Posterior vena cava (tissue), 2 donors: ENCODE measurements at places on chromosomes 6 and 20.

GRCh38 chr6:146028252-146028795 lies 538 bp upstream of the GRM1 start:
- DNase-seq, result peak; percentile 89

DNA sequence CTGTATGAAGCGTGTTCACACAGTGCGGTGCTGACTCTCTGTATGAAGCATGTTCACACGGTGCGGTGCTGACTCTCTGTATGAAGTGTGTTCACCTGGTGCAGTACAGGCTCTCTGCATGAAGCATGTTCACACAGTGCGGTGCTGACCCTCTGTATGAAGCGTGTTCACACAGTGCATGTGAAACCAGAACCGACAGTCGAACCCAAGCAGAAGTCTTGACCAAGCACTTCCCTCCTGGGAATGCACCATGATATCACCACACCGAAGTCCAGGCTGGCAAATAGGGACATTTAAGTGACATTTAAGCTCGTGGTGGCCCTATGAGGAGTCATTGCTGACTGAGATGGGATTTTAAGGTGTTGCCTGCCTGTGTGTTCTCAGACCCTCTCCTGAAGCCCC lies 11.3 kb upstream of the SERPINB1 start:
- no peak for DNase-seq

DNA sequence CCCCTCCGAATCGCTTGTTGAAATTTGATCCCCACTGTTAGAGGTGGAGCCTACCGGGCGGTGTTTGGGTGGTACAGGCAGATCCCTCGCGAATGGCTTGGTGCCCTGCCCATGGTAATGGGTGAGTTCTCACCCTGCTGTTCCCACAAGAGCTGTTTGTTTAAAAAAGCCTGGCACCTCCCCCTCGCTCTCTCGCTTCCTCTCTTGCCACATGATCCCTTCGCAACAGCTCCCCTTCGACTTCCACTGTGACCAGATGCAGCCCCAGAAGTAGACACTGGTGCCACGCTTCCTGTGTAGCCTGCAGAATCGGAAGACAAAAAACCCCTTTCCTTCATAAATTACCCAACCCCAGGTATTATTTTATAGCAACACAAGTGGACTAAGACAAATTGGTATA lies 292.2 kb upstream of the QKI start:
- no peak for DNase-seq

DNA sequence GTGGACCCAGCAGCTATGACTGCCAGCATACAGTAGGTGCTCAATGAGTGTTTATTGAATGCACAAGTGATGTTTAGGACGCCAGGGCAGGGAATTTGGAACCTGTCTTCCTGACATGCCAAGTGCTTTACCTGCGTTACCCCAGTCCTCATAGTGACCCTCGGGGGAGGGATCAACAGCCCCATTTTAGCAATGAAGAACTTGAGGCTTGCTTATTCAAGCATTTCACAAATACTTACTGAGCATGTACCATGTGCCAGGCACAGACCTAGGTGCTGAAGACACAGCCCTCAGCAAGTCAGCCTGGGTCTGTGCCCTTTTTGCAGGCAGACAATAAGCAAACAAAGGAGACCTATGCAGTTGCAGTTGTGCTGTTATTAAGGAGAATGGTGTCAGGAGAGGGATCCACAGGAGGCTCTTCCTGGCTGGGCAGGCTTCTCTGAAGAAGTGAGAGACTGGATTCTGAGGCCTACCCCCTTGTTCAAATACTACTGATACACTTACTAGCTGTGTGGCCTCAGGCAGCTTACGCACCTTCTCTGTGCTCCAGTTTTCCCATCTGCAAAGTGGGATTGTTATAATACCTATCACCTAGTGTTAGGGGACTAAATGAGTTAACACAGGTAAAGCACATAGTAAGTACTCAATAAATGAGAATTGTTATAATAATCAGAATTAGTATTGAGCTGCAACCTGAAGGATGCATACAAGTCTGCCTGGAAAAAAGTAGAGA lies 39.8 kb downstream of the TTLL9 start:
- no peak for DNase-seq

DNA sequence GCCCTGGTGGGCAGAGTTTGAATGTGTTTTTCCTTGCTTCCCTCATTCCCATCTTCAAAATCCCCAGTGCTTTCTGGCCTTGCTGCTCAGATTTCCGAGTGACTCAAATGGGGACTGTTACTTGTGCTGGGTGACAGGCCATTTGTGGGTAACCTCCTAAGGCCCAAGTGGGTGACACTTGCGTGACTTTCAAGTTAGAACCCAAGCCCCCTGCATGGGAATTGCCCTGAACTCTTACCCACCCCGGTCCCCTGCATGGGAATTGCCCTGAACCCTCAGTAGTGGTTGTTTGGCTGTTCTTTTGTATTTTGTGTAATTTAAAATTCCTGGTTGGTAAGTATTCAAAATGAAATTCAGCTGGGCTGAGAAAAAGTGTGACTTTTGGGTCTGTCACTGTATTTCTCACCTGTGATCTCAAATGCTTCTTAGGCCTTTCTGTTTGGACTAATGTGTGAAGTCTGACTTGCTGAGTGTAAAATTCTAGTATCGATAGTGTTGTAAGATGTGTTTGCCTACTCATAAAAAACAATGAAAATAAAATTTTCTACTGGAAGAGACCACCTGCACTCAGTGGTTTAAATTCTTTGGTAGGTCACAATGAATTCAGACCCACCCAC lies 12.4 kb upstream of the RBM38 start:
- no peak for DNase-seq

DNA sequence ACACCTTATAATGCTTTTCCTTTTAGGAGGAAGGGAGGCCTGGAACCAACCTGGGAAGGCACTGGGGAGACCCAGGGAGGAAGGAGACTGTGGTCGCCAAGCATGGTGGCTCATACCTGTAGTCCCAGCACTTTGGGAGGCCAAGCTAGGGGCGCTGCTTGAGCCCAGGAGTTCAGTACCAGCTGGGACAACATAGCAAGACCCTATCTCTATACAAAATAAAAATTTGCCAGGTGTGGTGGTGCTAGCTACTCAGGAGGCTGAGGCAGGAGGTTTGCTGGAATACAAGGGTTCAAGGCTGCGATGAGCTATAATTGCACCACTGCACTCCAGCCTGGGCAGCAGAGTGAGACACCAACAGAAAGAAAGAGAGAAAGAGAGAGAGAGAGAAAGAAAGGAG lies 36.2 kb downstream of the PPP1R14C start:
- no peak for DNase-seq

DNA sequence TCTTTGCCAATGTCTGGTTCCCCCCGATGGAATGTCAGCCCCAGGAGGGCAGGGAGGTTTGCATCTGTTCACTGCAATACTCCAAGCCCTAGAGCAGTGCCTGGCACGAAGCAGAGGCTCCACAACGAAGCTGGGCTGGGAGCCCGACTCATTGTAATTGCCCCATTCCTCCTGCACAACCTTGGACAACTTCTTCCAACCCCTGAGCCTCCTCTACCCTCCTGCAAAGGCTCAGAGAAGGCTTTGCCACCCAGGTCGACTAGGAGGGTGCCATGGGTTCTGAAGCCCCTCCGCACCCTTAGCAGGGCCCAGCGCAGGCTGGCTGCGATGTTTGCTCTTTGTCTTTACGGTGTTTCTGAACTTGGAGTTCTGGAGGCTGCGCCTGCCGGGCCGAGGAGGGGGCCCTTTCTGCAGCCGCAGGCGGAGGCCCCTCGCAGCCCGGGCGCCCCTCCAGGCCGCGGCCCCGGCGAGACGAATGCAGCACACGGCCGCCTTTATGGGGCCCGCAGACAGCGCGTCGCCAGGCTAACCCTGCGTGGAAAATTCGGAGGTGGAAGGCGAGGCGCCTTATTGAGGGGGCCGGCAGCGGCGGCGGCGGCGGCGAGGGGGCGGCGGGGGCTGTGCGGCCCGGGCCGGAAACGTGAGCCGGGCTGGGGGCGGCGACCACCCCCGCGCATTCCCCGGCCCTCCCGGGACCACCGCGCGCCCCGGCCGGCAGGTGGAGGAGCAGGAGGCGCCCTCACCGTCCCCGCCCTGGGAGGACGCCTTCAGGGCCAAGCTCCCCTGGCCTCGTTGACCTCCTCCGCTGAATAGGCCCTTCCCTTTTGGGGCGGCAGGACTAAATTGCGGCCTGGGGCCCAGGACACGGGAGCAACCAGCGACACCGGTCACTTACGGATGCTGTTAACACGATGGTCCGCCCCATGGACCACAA lies 27.0 kb downstream of the SNAI1 start:
- DNase-seq, result no peak

GRCh38 chr6:70537266-70537665 lies 29.5 kb upstream of the SDHAF4 start:
- no peak for DNase-seq
